ENCODE measurements at places on chromosomes 2 and 18. TPM values are rescaled to one million over a fixed set of nuclear protein-coding genes. Genes with fewer than 3 reads are reported as not detected.
A peak's percentile ranks its signal among the peaks of the same experiment; 100 is the strongest.

Gene FRZB
- total RNA-seq, result not detected

Gene CCDC178
- not detected for total RNA-seq

Gene SP5
- total RNA-seq, result not detected

Gene ADD2
- 7.9 TPM for total RNA-seq

GRCh38 chr18:23087352-23087751 is 47.9 kb upstream of the CABLES1 start:
- no peak overlapping the region for H3K27ac ChIP-seq
- H3K4me1 ChIP-seq, result peaks cover 4% of the 10 kb centered on the region
- DNase-seq, result no peak

- no peaks in the 10 kb centered on the region for H3K36me3 ChIP-seq
- no peak overlapping the region for H3K4me3 ChIP-seq
- no peak for DNase-seq
- H3K4me1 ChIP-seq, result no peaks in the 10 kb centered on the region
- H3K27ac ChIP-seq, result no peak overlapping the region
These were observed 233.0 kb downstream of the TFCP2L1 start for GRCh38 chr2:121052023-121052422.

- no peaks in the 10 kb centered on the region for H3K36me3 ChIP-seq
- no peaks in the 10 kb centered on the region for H3K27me3 ChIP-seq
- H3K4me3 ChIP-seq, result no peak overlapping the region
- no peaks in the 10 kb centered on the region for H3K4me1 ChIP-seq
- no peak overlapping the region for H3K27ac ChIP-seq
- DNase-seq, result no peak
These were observed 105.0 kb upstream of the RBBP8 start for GRCh38 chr18:22828171-22828570.

DNA sequence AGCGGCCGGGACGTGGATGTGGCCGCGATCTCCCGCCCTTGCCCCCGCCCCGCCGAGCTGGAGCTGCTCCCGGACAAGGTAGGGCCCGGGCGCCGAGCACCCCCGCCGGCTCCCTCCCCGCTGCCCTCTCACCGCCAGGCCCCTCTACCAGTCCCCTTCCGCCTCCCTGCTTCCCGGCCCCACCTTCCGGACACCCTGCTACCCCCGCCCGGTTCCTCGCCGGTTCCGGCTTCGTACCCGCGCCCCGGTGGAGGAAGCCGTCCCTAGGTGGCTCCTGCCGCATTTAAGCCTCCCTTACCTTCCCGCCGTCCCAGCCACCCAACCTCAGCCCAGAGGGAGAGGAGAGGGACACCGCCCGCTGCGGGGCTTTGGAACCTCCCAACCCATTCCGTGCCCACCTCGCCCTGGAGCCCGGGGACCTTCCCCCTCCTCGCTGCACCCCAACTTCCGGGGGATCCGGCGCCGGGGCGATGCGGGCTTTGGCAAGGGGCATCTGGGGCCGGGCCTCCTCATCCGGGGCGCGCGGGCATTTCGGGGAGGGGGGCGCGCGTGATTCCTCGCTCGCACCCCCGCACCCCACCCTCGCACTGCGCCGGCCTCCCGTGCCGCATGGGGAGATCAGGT is 475 bp downstream of the B3GNT2 start:
- H3K27me3 ChIP-seq, result no peaks in the 10 kb centered on the region
- peak overlapping the region; percentile 74 for H3K27ac ChIP-seq
- no peak for DNase-seq
- H3K4me3 ChIP-seq, result peak overlapping the region; percentile 100
- H3K36me3 ChIP-seq, result no peaks in the 10 kb centered on the region
- peaks cover 33% of the 10 kb centered on the region for H3K4me1 ChIP-seq

GRCh38 chr18:22466608-22467395 is 49.1 kb upstream of the CTAGE1 start:
- no peaks in the 10 kb centered on the region for H3K36me3 ChIP-seq
- H3K4me1 ChIP-seq, result no peaks in the 10 kb centered on the region
- no peaks in the 10 kb centered on the region for H3K27me3 ChIP-seq
- H3K4me3 ChIP-seq, result no peak overlapping the region

GRCh38 chr2:116088236-116088635 is 1645.8 kb downstream of the DPP10 start:
- H3K27me3 ChIP-seq, result no peaks in the 10 kb centered on the region
- no peak for DNase-seq
- no peak overlapping the region for H3K27ac ChIP-seq
- no peaks in the 10 kb centered on the region for H3K36me3 ChIP-seq
- H3K4me3 ChIP-seq, result no peak overlapping the region

GRCh38 chr2:7726989-7727388 is 809.8 kb downstream of the RNF144A start:
- no peaks in the 10 kb centered on the region for H3K27me3 ChIP-seq
- DNase-seq, result no peak
- no peaks in the 10 kb centered on the region for H3K36me3 ChIP-seq
- H3K4me1 ChIP-seq, result peaks cover 10% of the 10 kb centered on the region

DNA sequence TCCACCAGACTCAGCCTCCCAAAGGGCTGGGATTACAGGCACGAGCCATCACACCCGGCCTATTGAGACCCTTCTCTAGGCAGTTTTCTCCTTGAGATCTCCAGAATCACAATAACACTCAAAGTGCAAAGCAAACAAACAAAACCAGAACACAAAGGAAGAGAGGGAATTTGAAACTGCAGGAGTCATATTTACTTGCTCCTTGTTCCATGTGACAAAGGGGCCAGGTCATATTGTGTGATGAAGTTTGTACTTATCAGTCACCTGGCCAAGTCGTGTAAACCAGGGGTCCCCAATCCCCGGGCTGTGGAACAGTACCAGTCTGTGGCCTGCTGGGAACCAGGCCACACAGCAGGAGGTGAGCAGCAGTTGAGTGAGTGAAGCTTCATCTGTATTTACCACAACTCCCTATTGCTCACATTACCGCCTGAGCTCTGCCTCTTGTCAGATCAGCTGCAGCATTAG is 26.5 kb downstream of the SCYGR8 start:
- no peaks in the 10 kb centered on the region for H3K36me3 ChIP-seq
- H3K4me1 ChIP-seq, result peaks cover 3% of the 10 kb centered on the region
- no peak for DNase-seq
- H3K27ac ChIP-seq, result no peak overlapping the region
- H3K4me3 ChIP-seq, result no peak overlapping the region
- no peaks in the 10 kb centered on the region for H3K27me3 ChIP-seq

- H3K4me3 ChIP-seq, result no peak overlapping the region
- H3K27me3 ChIP-seq, result no peaks in the 10 kb centered on the region
- no peak for DNase-seq
- no peaks in the 10 kb centered on the region for H3K4me1 ChIP-seq
- no peak overlapping the region for H3K27ac ChIP-seq
These were observed 428.2 kb upstream of the KCNH7 start for GRCh38 chr2:163266772-163267171.

DNA sequence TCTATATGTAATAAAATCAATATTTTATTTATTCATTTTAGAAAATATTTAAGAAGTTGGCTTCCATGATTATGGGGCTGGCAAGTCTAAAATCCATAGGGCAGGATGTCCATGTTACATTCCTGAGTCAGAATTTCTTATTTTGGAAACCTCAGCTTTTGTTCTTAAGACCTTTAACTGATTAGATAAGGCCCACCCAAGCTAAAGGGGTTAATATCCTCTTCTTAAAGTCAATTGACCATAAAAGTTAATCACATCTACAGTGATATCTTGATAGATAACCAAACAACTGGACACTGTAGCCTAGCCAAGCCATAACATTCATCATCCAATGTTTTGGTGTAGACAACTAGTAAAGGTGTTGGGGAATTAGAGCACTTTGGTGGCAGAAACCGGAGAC is 1035.4 kb upstream of the ZEB2 start:
- no peaks in the 10 kb centered on the region for H3K36me3 ChIP-seq
- no peaks in the 10 kb centered on the region for H3K27me3 ChIP-seq
- no peak overlapping the region for H3K4me3 ChIP-seq

- no peak overlapping the region for H3K27ac ChIP-seq
- no peak overlapping the region for H3K4me3 ChIP-seq
- H3K4me1 ChIP-seq, result peaks cover 10% of the 10 kb centered on the region
- H3K36me3 ChIP-seq, result no peaks in the 10 kb centered on the region
These were observed 63.4 kb upstream of the BOD1L2 start for GRCh38 chr18:57083485-57083884.

DNA sequence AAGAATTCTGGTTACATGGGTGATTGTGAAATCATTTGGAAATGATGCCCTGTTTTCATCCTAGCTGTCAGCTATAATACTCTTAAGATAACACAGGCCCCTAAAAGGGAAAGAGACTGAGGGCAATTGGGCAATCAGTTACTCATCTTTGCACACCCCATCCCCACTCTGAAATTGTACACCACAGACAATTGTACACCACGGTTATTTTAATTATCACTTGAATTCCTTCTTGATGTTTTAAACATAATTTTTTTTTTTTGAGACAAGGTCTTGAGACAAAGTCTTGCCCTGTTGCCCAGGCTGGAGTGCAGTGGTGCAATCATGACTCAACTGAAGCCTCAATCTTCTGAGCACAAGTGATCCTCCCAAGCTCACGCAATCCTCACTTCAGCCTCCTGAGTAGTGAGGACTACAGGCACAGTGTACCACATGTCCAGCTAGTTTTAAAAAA is 862.4 kb upstream of the ACVR2A start:
- no peak overlapping the region for H3K27ac ChIP-seq
- H3K4me1 ChIP-seq, result no peaks in the 10 kb centered on the region
- no peak overlapping the region for H3K4me3 ChIP-seq
- DNase-seq, result no peak
- no peaks in the 10 kb centered on the region for H3K36me3 ChIP-seq
- no peaks in the 10 kb centered on the region for H3K27me3 ChIP-seq

DNA sequence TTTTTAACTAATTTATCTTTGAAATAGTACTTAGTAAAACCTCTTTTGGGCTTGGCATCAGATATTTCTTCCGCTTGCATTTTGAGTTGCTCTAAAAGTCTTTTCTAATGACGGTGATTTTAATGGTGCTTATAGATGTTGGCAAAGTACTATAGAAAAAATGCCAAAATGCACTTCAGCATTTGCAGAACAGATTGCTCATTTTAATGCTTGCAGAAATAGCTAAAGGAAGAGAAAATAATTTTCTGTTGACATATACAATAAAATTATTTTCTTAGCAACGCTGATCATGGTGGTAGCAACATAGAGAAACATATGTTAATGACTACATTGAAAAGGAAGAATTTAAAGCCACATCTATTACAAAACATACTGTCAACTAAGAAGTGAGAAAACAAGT is 170.7 kb downstream of the STK39 start:
- H3K4me1 ChIP-seq, result no peaks in the 10 kb centered on the region
- H3K36me3 ChIP-seq, result peaks cover 24% of the 10 kb centered on the region
- no peak for DNase-seq
- H3K27me3 ChIP-seq, result no peaks in the 10 kb centered on the region
- no peak overlapping the region for H3K4me3 ChIP-seq

DNA sequence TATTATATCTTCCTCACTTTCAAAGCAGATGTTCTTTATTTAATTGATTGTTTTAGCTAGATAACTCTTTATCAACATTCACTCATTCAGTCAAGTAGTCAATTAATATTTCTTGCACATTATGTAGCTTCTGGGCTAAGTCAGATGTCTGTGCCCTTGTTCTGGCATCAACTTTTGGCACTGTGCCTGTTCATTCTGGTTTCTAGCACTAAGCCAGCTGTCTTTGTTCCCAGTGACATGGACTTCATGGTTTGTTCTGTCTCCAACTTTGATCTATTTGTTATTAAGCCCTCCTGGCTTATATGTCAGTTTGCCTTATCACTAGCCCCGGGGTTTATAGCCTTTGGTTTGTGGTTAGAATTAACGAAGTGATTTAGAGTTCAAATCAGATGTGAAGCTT is 247.9 kb upstream of the SYT4 start:
- no peak overlapping the region for H3K27ac ChIP-seq
- no peaks in the 10 kb centered on the region for H3K36me3 ChIP-seq
- H3K4me3 ChIP-seq, result no peak overlapping the region
- no peak for DNase-seq

GRCh38 chr18:70553936-70554260 is 265.1 kb downstream of the SOCS6 start:
- no peak overlapping the region for H3K4me3 ChIP-seq
- H3K27ac ChIP-seq, result peak overlapping the region; percentile 43
- H3K27me3 ChIP-seq, result no peaks in the 10 kb centered on the region
- no peaks in the 10 kb centered on the region for H3K36me3 ChIP-seq
- no peak for DNase-seq

DNA sequence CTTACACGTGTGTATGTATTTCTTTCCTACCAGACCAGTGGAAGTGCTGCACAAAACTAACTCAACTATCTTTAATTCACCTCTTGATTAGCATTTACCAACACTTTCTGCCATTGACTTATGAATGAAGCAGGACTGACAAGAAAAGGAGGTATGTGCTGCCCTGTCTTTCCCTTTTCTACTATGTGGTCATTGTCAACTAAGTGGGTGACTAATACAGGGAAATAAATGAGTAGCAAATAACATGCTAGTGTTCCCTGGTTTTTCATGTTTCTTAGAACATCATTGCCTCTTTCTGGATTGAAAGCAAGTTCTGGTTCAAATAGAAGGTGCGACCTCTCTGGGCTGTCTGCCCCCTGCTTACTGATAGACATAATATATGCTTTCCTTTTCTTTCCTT is 58.0 kb downstream of the LINC00305 start:
- no peaks in the 10 kb centered on the region for H3K27me3 ChIP-seq
- no peak overlapping the region for H3K4me3 ChIP-seq
- no peak for DNase-seq
- H3K4me1 ChIP-seq, result no peaks in the 10 kb centered on the region
- H3K36me3 ChIP-seq, result no peaks in the 10 kb centered on the region
- H3K27ac ChIP-seq, result no peak overlapping the region

- peak; percentile 65 for DNase-seq
- H3K27me3 ChIP-seq, result no peaks in the 10 kb centered on the region
- no peaks in the 10 kb centered on the region for H3K4me1 ChIP-seq
These were observed 32.0 kb downstream of the CENPO start for GRCh38 chr2:24824966-24825882.

GRCh38 chr2:125330133-125330532 is 1305.0 kb downstream of the CNTNAP5 start:
- no peak for DNase-seq
- no peak overlapping the region for H3K27ac ChIP-seq
- H3K27me3 ChIP-seq, result no peaks in the 10 kb centered on the region

GRCh38 chr2:239327536-239328350 is 73.1 kb downstream of the HDAC4 start:
- peaks cover 6% of the 10 kb centered on the region for H3K36me3 ChIP-seq
- DNase-seq, result no peak
- no peak overlapping the region for H3K4me3 ChIP-seq
- H3K27me3 ChIP-seq, result no peaks in the 10 kb centered on the region

GRCh38 chr2:148902798-148903197 is 27.8 kb downstream of the KIF5C start:
- DNase-seq, result no peak
- no peaks in the 10 kb centered on the region for H3K36me3 ChIP-seq
- H3K4me3 ChIP-seq, result no peak overlapping the region
- H3K27ac ChIP-seq, result no peak overlapping the region

DNA sequence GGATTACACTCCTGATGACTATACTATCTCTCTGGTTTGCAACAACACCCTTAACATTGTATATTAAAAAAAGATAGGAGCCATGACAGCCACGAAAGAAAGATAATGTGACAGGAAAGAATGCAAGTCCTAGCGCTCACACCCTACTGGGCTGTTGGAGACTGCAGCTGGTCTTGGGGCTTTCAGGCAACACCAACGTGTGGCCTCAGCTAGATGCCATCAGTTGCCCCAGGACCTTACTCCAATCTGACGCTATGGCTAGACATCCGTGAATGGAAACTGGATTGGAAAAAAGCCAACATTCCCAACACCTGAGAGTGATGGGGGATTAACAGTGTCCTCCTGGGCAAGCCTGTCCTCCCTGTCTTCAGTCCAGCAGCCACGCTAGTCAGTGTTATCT is 357.4 kb upstream of the GULP1 start:
- no peak for DNase-seq
- no peaks in the 10 kb centered on the region for H3K36me3 ChIP-seq
- no peaks in the 10 kb centered on the region for H3K4me1 ChIP-seq
